Non-pigmented ciliary epithelial cell (primary cell): ENCODE measurements at places on chromosomes 13 and 19.

- DNase-seq, result no peak
These were observed 4.4 kb downstream of the BCAT2 start for GRCh38 chr19:48806518-48806817.

GRCh38 chr13:36114233-36114632, 16.9 kb downstream of the DCLK1 start:
- no peak for DNase-seq

DNA sequence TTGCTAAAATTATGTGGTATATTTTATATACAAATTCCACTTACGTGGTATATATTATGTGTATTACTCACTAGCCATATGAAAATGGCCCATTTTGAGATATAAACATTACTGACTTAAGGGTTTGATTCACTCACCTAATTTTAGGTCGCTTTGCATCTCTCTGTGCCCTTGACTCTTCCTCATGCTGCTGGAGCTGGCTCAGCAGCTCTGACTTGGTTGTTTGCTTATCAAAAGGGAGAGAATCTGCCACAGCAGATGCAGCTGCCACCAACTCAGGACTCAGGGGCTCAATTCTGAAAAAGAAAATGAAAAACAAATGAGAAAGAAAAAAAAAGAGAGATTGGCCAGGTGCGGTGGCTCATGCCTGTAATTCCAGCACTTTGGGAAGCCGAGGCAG, 12.2 kb downstream of the MRPS31 start:
- no peak for DNase-seq

GRCh38 chr19:11444059-11444458, 8.6 kb downstream of the PRKCSH start:
- no peak for DNase-seq

DNA sequence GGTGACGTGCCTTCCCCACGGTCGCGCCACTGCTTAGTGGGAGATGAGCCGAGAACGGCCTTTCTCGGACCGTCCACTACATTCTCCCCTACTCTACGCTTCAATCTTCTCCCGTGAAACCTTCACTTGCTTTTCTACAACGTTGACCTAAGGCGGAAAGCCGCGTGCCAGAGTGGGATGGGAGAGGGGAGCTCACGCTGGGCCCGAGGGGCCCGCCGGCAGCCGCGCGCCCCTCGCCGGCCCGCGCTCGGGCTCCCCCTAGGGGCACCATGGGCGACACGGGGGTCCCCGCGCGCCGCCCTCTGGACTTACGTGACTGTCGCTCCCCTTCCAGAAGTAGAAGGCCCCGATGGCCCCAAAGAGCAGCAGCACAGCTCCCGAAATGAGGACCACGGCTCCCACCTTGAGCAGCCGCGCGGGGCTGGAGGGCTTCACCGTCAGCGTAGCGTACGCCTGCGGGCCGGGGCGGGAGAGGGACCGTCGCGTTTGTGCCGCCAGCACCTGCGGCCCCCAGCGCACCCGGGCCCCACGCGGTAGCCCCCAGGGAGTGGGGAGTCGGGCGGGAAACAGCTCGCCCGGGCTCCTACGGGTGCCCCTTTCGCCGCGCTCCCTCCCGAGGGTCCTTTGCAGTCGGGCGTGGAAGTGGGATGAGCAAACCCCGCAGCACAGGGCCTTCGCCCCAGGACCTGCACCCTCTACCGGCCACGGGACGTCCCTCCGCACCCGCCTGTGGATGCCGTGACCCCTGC, 727 bp downstream of the CNMD start:
- DNase-seq, result no peak

DNA sequence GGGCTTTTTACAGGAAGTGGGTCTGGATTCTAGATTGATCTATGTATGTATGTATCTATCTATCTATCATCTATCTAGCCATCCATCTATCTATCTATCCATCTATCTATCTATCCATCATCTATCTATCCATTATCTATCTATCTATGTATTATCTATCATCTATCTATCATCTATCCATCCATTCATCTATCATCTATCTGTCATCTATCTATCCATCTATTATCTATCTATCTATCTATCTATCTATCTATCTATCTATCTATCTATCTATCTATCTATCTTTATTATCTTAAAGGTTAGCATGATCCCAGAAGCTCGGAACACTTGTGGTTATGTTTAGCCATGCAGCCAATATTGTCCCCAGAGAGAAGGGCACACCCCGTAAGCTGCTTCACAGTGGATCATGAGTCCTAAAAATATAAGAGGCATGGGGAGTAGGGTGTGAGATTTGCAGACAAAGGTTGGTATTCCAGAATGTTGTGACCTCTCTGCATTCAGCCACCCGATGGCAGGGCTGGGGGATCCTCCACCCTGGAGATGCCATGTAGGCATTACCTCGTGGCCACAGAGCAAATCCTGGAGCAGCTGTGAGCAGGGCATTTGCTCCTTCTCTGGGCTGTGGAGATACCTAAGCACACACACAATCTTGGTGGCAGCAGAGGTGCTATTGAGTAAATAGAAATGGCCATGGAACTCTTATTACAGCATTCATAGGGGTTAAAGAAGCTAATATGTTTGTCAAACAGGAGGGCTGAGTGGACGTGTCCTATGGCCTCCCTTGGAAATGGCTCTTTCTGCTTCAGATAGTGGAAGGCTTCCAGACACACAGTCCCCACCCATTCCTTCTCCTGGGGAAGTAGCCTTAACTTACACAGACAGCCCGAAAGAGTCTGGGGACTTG, 310.0 kb upstream of the TSHZ3 start:
- DNase-seq, result no peak

DNA sequence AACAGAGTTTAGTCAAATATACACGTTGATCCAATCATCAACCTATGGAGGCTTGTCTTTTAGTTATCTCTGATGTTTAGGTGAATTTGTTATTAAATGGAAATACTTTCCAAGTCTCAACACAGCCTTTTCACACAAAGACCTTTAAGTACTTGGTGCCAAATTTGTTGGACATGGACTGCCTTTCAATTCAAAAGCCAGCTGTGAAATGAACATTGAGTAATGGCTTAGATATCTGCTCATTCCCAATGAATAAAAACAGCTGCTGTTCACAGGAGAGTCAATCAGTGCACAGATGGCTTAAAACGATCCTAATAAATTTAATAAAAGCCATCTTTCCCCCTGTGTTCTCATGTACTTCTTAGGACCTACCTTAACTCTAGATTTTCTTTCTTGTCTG, 19.9 kb upstream of the DHRS12 start:
- no peak for DNase-seq

- no peak for DNase-seq
These were observed 51.3 kb upstream of the CYSLTR2 start for GRCh38 chr13:48602296-48603016.

- DNase-seq, result no peak
These were observed 525.1 kb upstream of the NBEA start for GRCh38 chr13:34416971-34417380.

- DNase-seq, result no peak
These were observed 113.5 kb downstream of the COL4A2 start for GRCh38 chr13:110420626-110421025.

DNA sequence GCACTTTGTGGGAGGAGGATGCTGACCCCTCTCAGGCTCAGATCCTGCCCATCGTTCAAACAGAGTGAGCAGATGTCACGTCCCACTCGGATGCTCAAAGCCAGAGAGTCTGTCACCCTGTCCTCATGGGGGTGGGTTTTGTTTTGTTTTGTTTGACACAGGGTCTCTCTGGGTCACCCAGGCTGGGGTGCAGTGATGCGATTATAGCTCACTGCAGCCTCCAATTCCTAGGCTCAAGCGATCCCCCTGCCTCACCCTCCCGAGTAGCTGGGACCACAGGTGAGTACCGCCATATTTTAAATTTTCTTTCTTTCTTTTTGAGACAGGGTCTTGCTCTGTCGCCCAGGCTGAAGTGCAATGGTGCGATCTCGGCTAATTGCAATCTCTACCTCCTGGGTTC, 4.0 kb downstream of the ADGRE2 start:
- DNase-seq, result no peak

- no peak for DNase-seq
These were observed 6.4 kb downstream of the RPL21 start for GRCh38 chr13:27257648-27258253.

DNA sequence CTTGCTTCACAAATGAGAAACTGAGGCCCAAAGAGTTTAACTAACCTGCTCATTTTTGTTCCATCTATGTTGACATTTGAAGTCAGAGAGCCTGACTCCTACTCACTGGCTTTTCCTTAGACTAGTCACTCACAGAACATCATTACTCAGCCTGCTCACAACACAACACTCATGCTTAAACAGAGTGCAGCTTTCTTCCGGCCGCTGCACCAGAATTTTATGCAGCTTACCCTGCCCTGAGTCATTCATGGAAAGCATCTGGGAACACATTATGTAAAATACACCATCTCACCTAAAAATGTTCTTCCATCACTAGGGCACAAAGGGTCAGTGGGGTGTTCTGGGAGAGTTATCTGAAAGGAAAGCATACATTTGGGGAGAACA, 303.4 kb downstream of the SPRY2 start:
- peak; percentile 88 for DNase-seq

DNA sequence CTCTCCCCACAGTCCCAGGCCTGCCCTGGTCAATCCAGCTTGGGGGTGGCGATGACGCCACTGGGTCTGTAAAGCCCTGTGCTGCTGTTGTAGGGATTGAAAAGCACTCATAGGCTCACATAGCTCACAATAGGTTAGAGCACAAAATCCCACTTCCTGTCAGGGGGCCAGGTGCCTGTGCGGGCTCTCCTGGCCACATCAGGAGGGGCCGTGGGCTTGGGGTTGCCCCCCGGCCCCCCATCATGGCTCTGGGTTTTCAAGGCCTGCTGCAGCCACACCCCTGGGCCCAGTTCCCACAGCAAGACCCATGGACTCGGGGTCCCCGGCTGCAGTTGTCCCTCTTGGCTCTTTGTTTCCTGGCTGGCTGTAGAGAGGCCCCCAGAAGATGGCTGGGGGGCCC, 62.9 kb downstream of the SMARCA4 start:
- DNase-seq, result no peak

GRCh38 chr19:43634506-43634871, 5.2 kb downstream of the CADM4 start:
- DNase-seq, result no peak

DNA sequence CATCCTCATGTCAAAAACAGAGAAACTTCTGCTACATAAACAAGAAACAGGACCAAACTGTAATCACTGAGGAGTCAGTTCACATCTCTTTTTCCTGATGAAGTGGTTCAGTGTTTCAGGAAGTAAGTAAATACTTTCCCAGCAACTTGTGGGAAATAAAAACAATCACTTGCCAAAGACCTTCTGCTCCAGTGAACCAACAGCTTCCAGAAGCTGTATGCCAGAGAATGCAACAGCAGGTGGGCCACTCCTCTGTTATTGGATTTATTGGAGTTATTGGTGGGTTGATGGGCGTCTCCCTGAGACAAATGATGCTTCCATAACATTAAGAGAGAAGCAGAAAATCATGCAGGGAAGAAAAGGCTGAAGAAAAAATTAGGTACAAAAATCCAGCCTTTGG, 9.9 kb downstream of the SLC6A16 start:
- no peak for DNase-seq

- no peak for DNase-seq
These were observed 57.3 kb upstream of the UBL3 start for GRCh38 chr13:29907670-29908069.

GRCh38 chr13:44971656-44972595, 17.3 kb downstream of the NUFIP1 start:
- no peak for DNase-seq

DNA sequence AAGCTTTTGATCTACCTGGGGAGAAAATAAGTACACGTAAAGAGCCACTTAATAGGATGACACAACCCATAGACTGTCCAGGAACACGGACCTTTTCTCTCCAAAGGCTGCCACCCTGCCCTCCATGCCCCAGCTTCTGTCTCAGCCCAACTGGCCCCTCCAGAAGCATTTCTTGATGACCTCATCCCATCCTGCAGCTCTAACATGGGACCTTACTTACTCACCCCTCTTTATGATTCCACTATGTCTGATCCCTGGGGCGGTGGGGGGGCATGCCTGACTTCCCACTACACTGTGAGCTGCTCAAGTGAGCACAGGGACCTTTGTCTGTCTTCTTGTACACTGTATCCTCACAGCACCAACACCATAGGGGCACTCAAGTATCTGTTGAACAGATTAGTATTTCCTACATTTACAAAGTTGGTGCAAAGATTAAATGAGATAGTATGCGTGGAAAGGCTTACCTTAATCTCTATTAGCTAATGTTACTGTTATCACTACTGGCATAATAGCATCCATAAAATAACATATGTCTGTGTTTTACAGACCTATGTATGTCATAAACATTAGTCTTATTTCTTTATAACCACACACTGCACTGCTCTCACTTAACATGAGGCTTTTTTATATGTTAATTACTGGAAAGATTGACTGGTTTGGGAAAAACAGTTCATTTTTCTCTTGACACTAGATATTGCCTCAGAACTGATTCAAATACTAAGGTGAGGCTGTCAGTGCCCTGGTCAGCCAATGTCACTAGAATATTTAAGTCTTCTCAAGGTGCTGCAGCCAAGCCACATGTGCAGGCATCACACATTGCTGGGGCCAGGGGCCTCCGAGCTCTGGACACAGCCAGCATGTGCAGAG, 100.9 kb downstream of the FOXO1 start:
- no peak for DNase-seq

- DNase-seq, result no peak
These were observed 6.8 kb upstream of the ZNRF4 start for GRCh38 chr19:5448374-5448773.

- DNase-seq, result no peak
These were observed 3.7 kb upstream of the ACP7 start for GRCh38 chr19:39080431-39080830.

GRCh38 chr13:108322206-108322824, 52.8 kb downstream of the TNFSF13B start:
- DNase-seq, result no peak

DNA sequence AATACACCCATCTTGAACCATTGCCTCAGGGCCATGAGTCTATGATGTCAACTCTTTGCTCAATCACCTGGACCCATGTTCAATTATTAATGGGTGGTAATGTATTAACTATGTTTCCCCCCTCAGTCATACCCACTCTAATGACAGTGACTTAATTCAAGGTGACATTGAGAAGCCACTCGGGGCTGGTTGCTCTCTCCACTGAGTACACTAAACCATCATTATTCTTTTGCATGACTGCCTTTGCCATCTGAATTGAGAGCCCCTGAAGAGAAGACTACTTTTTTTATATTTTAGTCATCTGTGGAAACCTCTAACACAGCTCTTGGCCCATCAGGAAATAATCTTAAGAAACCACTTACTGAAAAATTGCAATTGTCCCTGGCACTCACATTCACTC, 139.2 kb upstream of the SOX21 start:
- DNase-seq, result no peak

- no peak for DNase-seq
These were observed 36.3 kb downstream of the RDH8 start for GRCh38 chr19:10049626-10050025.

- DNase-seq, result no peak
These were observed 9.1 kb upstream of the ANKRD10 start for GRCh38 chr13:110923777-110924638.

- DNase-seq, result no peak
These were observed 3.3 kb upstream of the AP3D1 start for GRCh38 chr19:2154587-2155075.

DNA sequence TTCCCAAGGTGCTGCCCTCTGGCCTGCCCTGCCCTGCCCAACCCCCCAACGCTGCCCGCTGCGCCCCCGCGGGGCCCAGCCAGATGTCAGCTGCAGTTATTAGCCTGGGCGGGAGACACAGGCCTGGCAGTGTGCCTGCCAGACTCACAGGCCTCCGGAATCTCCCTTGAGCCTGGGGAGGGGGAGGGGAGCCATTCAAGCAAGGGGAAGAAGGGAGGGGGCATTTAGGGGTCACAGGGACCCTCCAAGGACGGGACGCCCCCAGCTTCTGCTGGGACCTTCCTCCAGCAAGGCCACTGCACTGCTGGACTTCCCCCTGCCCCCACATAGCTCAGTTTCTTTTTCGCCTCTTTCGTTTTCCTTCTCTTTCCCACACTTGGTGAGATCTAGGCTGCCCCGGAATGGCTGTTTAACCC, 2.6 kb upstream of the JUNB start:
- DNase-seq, result no peak
